Stimulated activated CD8-positive, alpha-beta memory T cell treated with anti-CD3 and anti-CD28 coated beads, Interleukin-7, amount 100 ng/mL, for 24 hours (primary cell): ENCODE measurements at places on chromosomes 5 and 9.

DNA sequence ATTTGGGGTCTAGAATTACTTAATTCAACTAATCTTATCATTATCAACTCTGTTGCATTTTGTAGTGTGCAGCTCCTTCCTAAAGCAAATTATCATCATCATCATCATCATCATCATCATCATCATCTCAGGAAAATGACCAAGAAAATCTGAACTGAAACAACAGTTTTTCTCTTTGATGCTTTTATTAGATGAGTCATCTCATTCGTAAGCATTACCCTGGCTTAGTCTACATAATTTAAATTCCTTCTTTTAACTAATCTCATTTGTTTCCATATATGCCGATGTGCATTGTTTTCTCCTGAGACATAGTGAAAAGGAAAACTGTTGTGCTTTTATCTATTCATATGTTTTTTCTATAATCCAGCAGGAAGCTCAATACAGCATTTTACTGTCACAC, 173.0 kb upstream of the PDE4D start:
- DNase-seq: no peak

DNA sequence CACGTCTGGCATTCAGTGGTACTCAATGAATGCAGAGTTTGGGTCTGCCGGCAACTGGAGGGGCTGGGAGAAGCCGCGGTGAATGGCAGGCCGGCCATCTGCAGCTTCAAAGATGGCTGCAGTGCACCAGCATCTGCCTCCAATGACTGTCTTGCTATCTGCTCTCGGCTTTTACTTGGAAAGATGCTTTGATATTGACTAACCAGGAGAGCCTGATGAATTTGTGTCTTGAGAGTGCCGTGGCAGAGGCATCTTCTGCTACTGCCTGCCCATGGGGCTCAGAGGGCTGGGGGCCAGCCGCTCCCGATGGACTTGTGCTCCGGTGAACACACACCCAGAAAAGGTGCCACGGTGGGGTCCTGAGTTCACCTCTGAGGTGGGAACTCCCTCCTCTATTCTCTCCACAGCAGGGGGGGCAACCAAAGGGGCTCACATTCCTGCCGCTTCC, 164.5 kb downstream of the COL23A1 start:
- no peak for DNase-seq

DNA sequence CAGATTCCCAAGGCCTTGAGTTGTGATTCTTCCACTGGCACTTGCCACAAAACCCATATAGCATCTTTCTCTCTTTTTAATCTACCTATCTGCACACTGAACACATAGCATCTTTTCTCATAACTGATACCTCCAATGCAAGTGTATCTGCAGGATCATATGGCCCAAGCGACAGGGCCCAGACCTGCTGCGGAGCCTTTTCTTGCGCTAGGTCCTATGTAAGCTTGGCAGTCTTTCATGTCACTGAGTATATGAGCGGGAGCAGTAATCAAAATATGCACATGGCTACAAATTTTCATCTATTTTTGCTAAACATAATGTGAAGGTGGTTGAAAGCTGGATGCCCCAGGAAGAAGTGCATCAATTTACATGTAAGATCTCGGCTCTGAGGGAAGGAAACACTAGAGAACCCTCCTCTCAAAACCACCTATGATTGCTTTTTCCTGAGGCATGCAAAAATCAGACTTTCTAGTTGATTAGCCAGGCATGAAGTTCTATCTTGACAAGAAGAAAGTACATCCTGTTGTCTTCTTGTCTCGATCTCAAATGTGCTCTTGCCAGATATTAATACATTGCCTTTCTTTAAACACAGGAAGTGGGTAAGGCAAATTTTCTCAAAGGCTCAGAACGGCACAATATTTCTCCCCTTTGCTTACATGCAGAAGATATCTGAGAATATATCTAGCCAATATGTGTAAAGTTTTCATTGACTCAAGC, 26.9 kb upstream of the CEMIP2 start:
- DNase-seq: no peak

GRCh38 chr5:128035689-128036088, 47.9 kb upstream of the SLC12A2 start:
- DNase-seq: no peak

GRCh38 chr9:130473566-130473965, 28.8 kb downstream of the ASS1 start:
- no peak for DNase-seq

- DNase-seq: no peak
Measured at GRCh38 chr5:132788990-132789886, 12.2 kb upstream of the SEPTIN8 start.

DNA sequence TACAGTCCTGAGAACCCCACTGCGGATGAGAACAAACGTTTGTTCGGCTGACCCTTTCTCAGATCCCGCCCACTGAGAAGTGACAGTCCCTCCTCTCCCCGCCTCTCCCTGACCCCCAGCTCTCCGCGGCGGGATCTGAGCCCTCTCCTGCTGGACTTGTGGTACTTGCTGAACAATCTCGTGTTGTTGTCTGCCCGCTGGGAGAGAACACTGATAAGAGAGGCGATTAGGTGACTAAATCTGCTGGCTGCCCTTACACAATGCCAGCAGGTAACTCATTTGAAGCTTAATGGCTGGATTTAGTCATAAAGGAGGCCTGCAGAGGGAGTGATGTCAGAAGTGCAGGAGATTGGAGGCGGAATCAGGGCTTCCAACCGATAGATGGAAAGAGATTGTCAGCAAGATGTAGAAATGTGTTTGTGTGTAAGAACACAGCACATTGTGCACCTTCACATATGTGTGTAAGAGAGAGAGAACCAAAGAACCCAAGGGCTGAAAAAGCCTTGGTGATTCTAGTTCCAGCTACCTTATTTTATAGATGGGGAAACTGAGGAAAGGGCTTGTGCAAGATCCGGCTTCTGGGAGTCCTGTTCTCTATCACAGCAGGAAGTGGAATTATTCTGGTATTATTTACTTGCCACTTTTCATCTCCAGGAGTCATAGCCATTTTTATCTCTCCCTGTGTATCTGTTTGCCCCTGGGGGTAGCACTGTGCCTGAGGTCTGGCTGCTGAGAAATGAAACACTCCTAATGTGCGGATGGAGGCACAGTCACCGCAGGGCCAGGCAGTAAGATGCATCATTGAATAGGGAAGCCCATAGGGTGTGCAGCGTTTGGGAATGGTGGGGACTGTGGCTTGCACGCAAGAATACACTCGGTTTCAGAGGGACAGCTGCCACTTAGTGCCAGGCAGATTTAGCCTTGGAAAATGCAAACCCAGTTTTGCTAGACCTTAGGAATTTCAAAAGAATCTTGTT, 203.7 kb upstream of the MSX2 start:
- DNase-seq: no peak

GRCh38 chr5:91189480-91190313, 193.4 kb downstream of the ARRDC3 start:
- DNase-seq: no peak

DNA sequence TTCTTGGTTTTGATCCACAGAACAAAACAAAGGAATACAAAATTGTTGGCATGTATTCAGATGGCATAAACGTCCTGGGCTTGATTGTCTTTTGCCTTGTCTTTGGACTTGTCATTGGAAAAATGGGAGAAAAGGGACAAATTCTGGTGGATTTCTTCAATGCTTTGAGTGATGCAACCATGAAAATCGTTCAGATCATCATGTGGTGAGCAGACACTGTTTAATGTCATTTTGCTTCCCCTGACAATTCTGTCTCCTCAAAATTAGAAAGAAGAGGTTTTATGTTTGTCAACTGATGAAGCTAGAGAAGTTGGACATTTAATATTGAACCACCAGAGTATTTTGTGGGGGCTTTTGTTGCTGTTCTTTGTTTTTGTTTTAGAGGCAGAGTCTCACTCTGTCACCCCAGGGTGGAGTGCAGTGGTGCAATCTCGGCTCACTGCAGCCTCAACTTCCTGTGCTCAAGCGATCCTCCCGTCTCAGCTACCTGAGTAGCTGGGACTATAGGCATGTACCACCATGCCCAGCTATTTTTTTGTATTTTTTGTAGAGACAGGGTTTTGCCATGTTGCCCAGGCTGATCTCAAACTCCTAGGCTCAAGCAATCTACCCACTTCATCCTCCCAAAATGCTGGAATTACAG, 82.0 kb downstream of the SLC1A1 start:
- no peak for DNase-seq

DNA sequence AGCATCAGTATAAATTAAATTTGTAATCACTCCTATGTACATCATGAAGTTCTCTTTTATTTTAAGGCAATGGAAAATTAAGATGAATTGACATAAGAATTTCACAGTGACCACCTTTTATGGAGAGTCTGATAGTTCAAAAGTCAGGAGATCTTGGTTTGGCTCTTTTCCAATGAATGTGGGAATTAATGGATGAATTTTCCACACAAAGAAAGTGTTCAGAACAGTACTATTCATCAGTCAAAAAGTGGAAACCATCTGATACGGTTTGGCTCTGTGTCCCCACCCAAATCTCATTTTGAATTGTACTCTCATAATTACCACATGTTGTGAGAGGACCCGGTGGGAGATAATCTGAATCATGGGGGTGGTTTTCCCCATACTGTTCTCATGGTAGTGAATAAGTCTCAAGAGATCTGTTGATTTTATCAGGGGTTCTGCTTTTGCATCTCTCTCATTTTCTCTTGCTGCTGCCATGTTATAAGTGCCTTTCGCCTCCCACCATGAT, 24.5 kb downstream of the CCDC125 start:
- DNase-seq: no peak

GRCh38 chr9:92180002-92180400, 64.8 kb upstream of the SPTLC1 start:
- no peak for DNase-seq

DNA sequence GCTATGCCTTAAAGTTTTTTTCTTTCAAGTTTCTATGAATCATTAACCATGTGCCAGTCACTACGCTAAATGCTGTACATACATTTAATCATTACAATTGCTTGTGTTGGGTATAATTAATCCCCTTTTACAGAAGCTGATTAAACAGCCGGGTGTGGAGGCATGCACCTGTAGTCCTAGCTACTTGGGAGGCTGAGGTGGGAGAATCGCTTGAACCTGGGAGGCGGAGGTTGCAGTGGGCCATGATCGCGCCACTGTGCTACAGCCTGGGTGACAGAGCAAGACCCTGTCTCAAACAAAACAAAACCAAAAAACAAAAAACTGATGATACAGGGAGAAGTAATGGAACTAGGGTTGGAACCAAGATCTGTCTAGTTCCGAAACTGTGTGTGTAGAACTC, 1.2 kb upstream of the UBE2R2 start:
- DNase-seq: no peak

DNA sequence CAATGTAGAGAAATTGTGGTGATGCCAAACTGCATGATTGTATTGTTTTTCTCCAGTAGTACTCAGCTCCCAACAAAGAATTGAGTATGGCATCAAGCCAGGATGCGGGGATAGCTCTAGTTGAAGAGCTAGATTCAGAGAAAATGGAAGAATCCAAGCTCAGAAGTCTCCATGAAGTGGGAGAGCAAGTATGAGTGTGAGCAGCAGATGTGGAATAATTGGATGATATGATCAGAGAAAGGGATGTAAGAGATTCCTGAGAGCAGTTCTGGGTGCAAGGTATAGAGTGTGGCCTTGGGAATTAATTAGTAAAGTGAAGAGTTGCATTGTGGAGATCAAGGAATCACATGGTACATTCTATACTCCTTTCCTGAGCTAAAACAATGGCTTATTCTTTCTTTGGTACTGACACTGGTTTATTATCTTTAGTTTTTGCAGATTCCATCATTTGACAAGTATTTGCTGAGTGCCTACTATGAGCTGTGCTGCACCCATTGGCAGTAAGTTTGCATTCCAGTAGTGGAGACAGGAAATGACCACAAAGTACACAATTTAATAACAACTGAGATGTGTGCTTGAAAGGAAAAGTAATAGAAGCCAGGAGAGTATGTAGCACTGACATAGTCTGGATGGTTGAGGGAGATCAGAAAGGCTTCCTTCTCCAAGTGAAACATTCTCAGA, 177.1 kb downstream of the CPLANE1 start:
- DNase-seq: no peak

GRCh38 chr5:150141544-150142184, 14.0 kb downstream of the PDGFRB start:
- DNase-seq: no peak

GRCh38 chr9:132238992-132239391, 77.1 kb downstream of the NTNG2 start:
- DNase-seq: no peak

- no peak for DNase-seq
Measured at GRCh38 chr9:68541568-68541967, 885 bp upstream of the TMEM252 start.

DNA sequence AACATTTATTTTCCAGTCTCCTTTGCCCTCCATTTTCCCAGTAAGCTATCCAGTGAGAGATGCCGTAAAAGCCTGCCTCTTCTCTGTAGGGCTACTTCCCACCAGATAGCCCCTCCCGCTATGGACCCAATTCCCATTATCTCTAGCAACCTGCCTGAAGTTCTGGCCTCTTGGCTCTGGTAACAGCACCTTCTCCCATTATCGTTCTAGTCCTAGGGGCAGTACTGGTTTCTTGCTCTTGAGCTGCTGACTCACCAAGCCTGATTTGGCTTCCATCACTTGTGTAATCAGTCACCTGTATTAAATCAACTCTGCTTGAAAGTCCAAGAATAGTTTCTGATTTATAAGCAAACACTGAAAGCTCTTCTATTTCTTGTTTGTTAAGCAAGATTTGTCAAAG, 42.8 kb upstream of the PARP8 start:
- no peak for DNase-seq

DNA sequence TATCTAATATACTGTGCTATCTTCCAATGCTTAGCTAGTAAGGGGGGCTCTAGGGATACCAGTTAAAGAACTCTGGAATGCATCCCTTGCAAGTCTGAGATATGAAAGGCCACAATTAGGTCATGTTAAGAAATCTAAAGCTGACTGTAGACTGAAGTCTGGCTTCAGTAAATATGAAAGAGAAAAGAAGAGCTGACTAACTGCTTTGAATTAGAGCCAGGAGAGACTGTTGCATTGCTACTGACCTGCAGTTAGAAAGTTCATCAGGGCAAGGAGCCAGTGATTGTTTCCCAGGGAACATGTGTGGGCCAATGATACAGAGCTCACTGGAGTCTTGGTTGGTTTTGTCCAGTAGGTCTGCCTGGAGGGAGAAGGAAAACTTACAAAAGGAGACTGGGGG, 472.1 kb upstream of the TNC start:
- DNase-seq: no peak

GRCh38 chr5:78546276-78546996, 102.1 kb downstream of the LHFPL2 start:
- no peak for DNase-seq

DNA sequence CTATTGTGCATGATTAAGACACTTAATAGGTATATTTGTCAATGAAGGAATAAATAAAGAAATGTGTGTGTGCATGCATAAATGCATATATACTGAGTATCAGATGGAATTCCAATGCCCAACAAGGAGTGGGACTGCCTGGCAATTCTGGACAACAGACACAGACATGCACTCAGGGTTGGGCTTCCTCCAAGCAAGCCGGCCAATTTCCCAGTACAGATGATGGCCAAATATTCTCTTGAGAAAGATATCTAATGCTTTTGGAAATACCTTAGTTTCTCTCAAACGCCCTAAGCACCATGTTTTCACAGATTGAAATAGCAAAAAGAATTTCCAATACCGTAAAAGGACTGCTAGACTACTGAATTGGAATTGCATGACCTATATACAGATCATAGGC, 11.1 kb downstream of the FTMT start:
- DNase-seq: no peak
